ENCODE measurements at places on chromosomes 13 and 19.
A peak's percentile ranks its signal among the peaks of the same experiment; 100 is the strongest.

GRCh38 chr13:103018556-103018955 is 47.7 kb downstream of the SLC10A2 start:
- no peak for DNase-seq

DNA sequence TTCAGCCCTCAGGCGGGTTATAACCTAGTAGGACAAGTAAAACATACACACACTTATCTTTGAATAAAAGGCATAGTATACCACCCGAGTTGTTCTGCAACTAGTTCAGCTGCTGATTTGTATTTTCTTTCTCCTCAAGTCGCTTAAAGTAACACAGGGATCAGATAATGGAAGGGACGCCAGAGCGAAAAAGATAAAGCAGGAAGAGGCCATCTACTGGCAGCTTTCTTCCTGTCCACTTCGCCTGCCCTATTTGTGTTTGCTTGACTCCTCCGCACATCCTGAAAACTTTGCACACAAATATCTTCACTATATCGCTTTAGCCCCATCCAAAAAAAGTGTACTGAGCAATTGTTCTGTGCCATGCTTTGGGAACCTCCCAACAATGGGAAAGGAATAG is 238.0 kb upstream of the SOX21 start:
- no peak for DNase-seq

- peak; percentile 97 for DNase-seq
These were observed 4.4 kb downstream of the FUZ start for GRCh38 chr19:49808711-49809159.

DNA sequence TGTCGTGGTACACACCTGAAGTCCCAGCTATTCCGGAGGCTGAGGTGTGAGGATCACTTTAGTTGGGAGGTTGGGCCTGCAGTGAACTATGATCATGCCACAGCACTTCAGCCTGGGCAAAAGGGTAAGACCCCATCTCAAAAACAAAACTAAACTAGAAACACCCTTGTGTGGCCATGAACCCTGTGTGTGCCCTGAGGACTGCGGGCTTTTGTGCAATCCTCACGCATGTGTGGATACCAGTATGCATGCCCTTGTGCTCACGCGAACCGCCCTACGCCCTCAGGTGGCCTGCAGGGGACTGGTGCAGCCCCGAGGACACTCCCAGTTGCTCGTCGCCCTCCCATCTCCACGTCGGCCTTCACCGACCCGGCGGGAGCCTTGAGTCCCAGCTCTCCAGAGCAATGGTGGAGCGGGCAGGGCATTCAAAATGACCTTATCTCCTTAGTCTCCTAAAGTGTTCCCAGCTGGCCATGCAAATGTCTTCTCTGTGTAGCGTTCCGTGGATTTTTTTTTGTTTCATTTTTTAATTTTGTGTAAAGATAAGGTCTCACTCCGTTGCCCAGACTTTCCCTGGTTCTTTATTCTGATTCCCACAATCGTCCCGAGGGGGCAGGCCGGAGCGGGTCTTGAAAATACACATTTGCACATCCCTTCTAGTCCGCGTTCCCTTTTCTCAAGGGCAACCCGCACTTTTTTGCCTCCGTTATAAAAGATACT is 868 bp upstream of the EGLN2 start:
- peak; percentile 92 for DNase-seq

DNA sequence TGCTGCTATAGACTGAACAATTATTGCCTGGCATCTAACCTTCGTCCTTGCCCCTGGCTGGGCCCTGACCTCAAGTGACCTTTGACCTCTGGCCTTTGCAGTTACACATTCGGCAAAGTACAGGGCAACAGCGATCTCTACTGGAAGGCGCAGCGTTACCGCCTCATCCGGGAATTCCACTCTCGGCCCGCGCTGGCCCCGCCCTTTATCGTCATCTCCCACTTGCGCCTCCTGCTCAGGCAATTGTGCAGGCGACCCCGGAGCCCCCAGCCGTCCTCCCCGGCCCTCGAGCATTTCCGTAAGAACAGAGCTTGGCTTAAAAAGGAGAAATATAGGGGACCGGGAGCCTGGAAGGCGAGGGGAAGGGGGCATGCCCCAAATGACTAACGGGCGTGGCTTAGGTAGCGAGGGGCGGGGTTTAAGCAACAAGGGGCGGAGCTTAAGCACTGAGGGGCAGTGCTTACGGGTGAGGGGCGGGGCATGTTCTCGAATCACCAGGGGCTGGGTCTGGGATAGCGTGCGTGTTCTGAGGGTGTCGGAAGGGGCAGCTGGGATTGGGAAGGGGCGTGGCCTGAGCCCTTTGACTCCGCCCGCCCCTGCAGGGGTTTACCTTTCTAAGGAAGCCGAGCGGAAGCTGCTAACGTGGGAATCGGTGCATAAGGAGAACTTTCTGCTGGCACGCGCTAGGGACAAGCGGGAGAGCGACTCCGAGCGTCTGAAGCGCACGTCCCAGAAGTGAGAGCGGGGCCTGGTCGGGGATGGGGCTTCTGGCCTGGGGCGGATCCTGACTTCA is 52.7 kb downstream of the TRPM4 start:
- peak; percentile 77 for DNase-seq

- DNase-seq: no peak
These were observed 2.0 kb upstream of the CEBPA start for GRCh38 chr19:33304371-33304759.

DNA sequence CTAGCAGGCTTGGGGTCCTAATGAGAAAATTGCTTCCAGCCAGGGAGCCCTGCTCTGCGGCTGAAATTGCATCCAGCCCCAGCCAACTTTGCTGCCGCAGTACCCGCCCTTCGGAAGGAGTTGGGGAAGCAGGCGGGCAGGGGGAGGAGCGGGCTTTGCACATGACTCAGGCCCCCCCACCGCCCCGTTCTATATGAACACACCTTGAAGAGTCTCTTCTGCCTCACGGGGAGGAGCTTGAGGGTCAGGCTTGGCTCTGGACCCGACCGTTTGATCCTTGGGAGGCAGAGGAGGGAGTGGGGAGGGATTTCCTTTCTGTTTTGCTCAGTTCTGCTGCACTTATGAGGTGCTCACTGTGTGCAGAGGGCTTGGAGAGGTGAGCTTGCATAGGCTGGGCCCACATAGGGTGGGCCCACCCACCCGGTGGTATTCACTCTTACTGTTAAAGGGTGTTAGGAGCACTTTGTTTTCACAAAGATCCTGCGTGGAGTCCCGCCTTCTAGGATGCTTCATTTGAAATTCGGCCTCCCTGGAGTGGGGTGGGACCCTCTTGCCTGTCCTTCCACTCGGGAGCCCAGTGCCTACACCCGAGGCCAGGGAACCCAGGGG is 46.5 kb downstream of the LYL1 start:
- no peak for DNase-seq

DNA sequence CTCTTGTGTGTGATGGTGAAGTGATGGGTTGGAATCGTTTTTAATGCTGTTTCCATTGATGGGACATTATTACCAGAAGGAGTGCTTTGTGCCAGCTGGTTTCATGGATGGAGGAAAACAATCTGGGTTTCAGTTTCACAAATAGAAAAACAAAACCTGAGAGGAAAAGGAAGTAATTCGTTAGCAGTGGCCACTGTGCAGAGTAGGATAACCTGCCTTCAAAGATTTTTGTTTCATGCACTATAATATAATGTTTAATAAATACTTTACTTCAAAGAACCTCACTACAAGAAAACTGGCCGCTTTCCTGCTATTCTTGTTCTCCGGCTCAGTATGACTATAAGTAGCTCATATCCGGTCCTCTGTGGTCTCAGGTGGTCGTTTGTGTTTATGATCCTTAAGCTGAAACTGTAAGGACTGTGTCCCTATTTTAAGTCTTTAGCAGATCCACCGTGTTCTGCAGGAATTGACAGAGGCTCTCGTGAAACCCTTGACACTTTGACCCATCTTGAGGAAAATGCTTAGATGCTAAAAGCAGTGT is 104.7 kb downstream of the GGACT start:
- DNase-seq: no peak

GRCh38 chr13:45521297-45521696 is 56.6 kb downstream of the COG3 start:
- DNase-seq: no peak

DNA sequence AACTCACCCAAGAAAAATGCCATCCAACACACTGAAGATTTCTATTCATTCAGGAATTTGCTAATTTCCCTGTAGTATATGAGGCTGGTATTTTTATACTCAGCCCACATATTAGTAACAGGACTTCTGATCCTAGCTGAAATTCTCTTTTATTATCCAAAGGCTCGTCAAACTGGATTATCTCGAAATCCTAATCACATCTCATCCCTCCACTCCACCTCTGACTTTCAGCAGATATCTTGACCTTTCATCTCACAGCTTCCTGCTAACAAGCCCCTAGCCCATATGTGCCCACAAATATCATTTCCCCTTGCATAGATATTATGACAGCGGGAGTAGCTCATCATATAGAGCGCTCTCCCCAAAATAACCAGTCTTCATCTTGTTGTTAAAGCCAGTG is 279.7 kb downstream of the FGF14 start:
- DNase-seq: no peak

GRCh38 chr13:76168661-76169060 is 532.5 kb downstream of the LMO7 start:
- no peak for DNase-seq

DNA sequence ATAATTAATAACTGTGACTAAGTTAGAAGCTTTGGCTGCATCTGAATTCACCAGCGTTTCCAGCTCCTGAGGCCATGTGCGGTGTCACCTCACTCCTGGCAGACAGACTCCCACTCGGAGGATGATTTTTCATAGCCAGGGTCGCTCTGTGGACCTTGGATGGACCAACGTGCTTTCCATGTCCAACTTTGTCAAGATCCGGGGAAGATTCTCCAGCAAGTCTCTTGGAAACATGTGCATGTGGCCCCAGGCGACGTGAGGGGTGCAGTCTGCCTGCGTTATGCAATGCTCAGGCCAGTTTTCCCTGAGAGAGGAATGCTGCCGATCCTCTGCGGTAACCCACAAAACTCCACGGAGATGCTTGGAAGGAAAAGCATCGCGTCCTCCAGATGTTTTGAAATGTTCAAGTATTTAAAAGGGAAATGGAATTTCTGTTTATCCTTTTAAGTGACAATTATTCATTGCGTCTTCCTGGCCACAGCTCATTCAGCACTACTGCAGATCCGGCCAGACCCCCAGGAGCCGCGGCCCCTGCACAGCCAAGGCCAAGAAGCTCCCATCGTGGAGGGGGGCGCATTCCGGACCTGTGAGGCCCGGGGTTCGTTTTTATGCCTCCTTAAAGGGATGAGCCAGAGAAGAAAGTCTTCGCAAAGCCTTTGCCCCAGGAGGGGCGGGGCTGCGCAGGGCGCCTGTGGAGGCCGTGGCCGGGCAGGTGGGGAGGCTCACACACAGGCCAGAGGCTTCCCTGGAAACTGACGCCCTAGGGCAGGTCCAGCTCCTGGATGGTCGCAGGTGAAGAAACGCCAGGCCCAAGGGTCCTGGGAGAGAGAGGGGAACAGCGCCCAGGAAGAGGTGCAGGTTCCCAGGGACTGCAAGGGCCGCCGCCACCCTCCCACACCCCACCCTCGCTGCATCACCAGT is 46.0 kb downstream of the C13orf46 start:
- DNase-seq: no peak

DNA sequence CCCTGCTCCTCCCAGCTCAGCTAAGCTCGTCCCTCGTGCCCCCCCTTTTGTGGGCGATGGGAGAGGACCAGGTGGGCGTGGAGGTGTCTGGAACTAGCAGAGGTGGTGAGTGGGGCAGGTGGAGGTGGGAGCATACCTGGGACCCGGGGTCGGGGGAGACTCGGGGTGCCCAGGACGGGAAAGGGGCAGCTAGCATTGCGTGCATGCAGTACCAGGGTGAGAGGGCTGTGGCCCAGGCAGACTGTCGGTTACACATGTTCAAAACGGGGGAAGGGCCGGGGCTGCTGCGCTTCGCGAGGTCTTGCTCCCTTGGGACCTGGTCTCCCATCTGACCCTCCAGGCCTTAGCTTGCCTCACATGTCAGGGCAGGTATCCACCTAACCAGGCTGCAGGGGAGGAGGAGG is 9.1 kb downstream of the TLE5 start:
- peak; percentile 30 for DNase-seq

- peak; percentile 46 for DNase-seq
These were observed 31.2 kb downstream of the GADD45B start for GRCh38 chr19:2507109-2507508.

DNA sequence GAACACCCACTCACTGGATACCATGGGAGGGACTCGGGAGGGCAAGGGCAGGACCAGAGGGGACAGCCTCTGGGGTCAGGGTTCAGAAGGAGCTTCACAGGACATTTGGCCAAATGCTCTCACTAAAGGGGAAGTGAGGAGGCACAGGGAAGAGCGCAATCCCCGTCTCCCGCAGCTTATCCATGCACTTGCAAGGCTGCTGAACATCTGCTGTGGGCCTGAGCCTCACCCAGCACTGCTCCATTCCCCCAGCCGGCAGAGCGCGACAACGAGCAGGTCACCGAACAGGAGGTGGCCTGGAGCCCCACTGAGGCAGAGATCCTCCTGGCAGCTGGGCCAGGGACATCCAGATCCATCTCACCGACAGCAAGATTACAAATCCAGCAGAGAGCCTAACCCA is 23.3 kb downstream of the ELAVL1 start:
- DNase-seq: no peak

GRCh38 chr13:38759390-38759789 is 72.5 kb downstream of the FREM2 start:
- no peak for DNase-seq

DNA sequence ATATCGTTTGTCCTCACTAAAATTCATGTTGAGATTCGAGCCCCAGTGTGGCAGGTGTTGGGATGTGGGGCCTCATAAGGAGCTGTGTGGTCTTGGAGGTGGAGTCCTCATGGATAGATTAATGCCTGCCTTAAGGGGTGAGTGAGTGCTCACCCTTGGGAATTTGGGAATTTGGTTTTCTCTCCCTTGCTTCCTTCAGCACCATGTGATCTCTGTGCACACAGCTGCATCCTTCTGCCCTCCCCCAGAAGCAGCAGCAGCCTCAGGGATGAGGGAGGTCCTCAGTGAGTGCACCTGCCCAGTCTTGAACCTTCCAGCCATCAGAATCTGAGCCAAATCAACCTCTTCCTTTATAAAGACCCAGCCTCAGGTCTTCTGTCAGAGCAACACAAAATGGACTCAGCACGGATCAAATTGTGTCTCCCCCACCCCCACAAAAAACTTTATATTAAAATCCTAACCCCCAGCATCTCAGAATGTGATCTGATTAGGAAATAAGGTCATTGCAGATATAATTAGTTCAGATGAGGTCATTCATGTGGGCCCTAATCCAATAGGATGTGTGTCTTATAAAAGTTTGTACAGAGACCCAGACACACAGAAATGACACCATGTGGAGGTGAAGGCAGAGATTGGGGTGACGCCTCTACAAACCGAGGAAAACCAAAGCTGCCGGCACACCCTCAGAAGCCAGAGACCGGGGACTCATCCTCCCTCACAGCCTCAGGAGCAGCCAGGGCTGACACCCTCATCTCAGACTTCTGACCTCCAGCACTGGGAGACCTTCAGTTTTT is 12.9 kb downstream of the CYTH2 start:
- no peak for DNase-seq

DNA sequence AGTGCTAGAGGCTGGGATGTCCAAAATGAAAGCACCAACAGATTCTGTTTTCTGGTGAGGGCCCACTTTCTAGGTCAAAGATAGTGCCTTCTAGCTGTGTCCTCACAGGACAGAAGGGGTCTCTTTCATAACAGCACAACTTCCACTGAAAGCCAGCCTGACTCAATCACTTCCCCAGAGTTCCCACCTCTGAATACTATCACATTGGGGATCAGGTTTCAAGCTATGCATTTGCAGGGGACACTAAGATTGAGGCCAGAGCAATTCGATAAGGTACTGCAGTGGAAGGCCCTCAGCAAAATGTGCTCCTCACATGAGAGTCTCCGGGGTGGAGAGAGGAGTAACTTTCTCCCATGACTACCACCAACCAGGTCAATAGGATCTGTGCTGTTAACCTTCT is 1501.5 kb downstream of the EFNB2 start:
- no peak for DNase-seq

- DNase-seq: no peak
These were observed 53.9 kb downstream of the C13orf46 start for GRCh38 chr13:113919761-113920559.
